ENCODE measurements at places on chromosomes 16 and 17.

DNA sequence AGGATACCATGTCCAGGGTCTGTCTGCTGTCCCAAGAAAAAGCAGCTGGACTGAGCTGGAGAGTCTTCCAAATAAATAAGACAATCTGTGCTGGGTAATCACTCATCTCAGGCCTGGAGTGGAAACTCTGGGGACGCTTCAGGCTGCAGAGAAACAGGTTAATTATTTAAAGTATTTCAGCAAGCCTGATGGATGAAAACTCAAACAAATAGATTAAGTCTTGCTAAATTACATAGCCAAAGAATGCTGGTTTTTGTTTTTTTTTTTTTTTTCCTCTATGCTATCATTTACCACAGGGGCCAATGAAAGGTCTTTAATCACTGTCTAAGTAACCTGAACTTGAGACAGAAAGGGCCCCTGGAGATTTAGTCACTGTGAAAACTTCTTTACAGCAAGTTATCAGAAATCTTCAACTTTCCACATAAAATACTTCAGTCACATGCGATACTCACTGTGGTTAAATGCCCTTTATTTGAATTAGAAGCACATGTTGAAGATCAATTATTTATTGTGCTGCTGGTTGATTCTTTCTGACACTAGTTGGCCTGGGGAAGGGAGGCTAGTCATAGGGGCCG lies 31.0 kb upstream of the KCNJ2 start:
- no peak for DNase-seq

- DNase-seq: no peak
Observed at GRCh38 chr17:57471868-57472368, 215.6 kb downstream of the MSI2 start.

GRCh38 chr17:863880-864279 lies 81.7 kb downstream of the MRM3 start:
- no peak for DNase-seq

DNA sequence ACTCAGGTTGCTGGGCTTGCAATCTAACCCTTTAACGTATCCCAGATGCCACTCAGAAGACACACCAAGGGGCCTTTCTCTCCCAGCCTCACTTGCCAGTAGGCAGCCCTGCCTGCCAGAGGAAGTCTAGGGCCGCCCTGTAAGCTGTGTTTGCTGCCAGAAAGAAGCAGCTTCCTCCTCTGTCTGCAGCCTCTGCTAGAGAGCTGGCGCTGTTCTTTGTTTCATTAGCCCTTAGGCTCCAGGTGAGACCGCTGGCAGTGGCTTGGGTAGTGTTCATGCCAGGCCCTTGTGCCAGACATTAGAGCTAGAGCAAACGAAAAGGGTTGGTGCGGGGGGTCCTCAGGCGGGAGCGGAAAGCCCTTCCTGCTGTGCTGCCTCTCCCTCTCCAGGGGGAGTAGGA lies 8.9 kb downstream of the CTRL start:
- DNase-seq: no peak

DNA sequence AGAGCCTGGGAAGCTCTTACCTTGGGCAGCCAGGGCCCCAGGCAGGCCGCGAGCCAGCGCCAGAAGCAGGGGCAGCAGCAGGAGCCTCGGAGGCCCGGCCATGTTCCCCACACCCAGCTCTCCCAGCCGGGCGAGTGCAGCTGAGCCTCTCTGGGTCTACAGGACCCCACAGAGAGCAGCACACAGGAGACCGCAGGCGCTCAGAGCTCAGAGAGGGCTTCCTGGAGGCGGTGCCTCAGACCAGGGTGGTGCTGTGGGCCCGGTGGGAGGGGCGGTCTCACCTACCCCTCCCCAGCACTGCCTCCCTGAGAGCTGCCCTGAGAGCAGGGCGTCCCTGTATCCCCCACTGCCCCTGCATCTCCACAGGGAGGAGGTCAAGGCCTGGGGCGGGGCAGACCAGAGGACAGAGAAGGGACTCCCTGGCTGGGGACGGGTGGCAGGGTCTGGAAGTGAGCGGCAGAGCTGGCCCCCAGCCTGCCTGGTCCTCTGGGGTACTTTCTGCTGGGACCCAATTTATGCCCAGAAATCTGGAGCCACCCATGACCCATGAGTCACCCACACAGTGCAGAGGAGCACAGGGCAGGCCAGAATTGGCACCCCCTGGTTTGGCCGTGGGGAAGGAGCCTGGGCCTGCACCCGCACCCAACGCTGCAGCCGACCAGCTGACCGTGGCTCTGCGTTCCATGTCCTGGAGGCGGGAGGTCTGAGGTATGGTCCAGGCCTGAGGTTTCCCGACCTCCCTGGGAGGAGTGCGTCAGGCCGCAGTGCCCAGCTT lies at the start of gene CD7:
CD7 (minus strand) TSS at position 215 of the 775 bp plus-strand sequence; CDS start at position 102, 113 bp downstream.
- DNase-seq: peak; percentile 73

DNA sequence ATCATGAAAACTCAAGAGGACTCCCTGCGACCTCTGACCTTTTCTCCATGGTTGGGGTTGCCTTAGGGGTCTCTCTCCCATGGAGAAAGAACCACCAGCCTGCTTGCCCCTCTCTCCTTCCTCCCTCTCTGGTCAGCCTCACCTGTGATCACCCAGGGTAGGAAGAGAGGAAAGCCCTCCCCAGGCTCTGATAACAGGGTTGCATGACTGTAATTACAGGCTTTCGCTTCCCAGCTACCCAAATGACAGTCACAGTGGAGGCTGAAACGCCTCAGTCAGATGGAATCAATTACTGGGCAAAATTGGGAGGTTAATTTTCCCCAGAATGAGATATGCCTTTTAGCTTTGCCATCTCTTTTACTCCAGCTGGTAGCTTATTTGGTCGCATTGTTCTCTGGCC lies 265.8 kb upstream of the SOX9 start:
- DNase-seq: no peak

- DNase-seq: no peak
Observed at GRCh38 chr17:79983456-79983855, 52.2 kb downstream of the TBC1D16 start.

- DNase-seq: peak; percentile 77
Observed at GRCh38 chr16:74998481-74999218, at the start of gene ZNRF1. Gene ZNRF1 (plus strand): TSS chr16:74999024. CDS start chr16:74999672, 648 bp downstream.

GRCh38 chr16:12094537-12095265 lies 118.2 kb downstream of the SNX29 start:
- DNase-seq: no peak

DNA sequence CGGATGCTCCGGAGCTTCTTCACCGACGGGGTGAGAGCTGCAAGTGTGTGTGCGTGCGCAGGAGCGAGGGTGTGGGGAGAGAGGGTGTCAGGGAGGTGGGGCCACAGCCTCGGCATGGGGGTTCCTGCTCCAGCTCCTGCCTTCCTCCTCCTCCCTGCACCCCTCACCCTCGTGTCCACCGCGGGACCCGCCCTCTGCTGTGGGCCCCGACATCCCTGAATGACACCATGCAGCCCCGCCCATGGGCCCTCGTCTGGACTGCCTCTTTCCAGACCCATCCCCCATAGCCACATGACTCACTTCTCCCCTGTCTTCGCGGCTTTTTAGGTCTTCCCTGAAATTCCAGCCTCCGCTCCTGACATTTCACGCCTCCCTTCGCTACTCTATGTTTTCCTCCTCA lies 41.6 kb downstream of the ARHGAP23 start:
- no peak for DNase-seq

DNA sequence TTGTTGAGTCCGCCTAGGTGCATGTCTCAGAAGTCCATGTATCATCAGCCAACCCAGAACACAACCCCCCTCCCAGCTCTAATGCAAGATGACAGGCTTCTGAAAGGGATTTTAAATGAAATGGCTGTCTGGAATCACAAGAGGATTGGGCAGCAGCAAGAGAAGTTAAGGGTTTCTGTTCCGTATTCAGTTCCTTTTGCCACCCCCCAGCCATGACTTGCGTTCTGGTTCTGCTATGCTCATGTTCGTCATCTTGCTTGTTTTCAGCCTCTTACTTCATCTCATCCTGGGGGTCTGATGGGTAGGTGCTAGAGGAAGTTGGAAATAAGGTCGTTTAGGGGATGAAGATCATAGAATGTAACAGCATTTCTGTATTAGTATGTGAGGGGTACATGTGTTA lies 12.0 kb downstream of the MINK1 start:
- DNase-seq: no peak

DNA sequence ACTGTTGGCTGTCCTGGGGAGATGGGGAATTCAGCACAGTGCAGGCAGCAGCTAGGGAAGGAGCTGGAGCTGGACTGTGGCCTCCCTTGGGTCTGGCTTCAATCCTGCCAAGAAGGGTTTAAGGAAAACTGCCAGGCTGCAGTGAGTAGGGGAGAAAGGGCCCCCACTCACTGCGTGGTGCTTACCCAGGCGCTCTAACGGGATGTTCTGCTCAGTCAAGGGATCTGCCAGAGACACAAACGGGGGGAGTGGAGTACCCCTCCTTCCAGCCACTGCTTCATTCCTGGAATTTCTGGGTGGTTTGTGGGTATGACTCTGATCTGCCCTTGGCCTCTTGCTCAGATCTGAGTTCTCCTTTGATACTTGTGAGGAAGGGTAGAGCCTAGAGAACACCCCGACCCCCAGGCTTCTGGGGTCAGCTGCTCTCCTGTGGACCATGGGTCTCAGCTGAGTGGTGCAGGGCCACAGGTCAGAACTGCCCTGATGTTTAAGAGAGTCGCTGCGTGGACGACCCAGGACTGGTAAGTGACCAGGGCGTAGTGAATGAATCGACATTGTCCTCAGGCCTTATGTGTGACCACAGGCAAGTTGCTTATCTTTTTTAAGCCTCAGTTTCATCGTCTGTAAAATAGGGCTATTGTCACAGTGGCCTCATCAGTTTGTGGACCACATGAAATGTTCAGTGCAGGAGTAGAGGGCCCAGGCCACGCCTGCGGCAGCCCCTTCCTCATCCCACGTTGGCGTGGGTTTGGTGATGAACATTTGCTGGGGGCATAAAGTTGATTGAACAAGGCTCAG lies 9.6 kb downstream of the CRISPLD2 start:
- no peak for DNase-seq

DNA sequence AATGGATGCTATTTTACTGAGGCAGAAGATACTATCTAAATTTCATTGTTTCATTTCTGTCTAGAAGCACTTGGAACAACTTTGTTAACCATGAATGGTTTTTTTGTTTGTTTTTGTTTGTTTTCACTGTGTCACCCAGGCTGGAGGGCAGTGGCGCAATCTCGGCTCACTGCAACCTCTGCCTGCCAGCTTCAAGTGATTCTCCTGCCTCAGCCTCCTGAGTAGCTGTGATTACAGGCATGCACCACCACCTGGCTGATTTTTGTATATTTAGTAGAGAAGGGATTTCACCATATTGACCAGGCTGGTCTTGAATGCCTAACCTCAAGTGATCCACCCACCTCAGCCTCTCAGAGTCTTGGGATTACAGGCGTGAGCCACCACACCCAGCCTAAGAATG lies 40.5 kb downstream of the ABHD15 start:
- DNase-seq: no peak

DNA sequence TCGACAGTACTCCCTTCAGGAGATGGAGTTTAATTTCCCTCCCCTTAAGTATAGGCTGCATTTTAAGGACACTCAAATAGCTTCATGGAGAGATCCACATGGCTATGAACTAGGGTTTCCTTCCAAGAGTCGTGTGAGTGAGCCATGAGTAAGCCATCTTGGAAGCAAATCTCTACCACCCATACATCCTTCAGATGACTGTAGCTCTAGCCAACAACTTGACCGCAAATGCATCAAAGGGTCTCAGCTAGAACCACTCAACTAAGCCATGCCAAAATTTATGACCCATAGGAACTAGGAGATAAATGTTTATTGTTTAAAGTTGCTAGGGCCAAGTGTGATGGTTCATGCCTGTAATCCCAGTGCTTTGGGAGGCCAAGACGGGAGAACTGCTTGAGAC lies 43.4 kb downstream of the METTL16 start:
- DNase-seq: no peak

GRCh38 chr17:42617956-42618431 lies 8.5 kb downstream of the TUBG1 start:
- DNase-seq: no peak

DNA sequence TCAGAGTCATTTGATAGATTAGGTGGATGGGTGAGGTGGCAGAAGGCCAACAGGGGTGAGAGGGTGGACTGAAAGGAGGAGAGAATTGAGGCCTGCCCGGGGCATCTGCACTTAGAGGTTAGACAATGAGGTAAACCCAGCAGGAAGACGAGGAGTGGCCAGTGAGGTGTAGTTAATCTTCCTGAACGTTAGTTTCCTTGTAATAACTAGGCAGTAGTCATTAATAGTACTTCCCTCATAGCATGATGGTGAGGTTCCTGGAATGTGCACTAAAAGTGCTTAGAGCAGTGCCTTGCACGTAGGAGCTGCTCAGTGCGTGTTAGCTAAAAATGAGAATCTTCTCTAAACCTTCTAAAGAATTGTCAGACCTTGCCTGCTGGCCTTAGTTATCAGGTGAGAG lies 13.5 kb upstream of the KSR1 start:
- DNase-seq: no peak

GRCh38 chr17:39706383-39706782 lies 6.5 kb downstream of the ERBB2 start:
- DNase-seq: no peak

DNA sequence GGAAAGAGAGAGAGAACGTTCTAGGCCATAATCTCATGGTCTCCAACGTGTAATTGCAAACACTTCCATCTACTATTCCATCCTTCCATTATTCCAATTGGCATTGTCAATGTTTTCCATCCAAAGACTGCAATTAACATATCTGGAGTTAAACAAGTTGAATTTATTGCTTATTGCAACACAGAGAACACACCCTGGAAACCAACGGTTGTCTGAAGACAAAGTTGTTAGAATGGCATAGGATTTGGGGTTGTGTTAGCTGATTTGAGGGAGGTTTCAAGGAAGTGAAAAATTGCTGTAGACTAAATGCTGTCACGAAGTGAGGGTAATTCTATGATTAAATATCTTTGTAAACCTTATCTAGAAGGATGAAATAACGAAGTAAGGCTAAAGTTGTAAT lies 178.8 kb downstream of the CNTNAP4 start:
- no peak for DNase-seq

- DNase-seq: no peak
Observed at GRCh38 chr17:58271216-58271931, 9.4 kb downstream of the MPO start.

- no peak for DNase-seq
Observed at GRCh38 chr16:1590930-1591705, 20.8 kb downstream of the IFT140 start.

DNA sequence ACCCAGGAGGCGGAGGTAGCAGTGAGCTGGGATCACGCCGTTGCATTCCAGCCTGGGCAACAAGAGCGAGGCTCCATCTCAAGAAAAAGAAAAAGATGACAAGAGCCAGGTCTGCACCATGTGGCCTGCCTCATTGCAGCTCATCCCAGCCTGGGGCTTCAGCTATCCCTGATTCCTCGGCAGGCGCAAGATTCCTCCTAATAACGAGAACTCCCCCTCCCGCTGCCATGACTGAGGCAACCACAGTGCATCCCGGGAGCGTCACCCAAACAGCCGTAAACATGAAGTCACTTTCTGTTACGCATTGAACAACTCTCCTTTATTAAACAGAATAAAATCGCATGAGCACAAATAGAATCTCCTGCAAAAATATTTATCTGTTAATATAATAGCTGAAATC lies 120.6 kb downstream of the MGAT5B start:
- no peak for DNase-seq

GRCh38 chr17:29929006-29929532 lies 959 bp downstream of the SSH2 start:
- DNase-seq: peak; percentile 14

Measured in activated CD4-positive, alpha-beta T cell treated with anti-CD3 and anti-CD28 coated beads, Interleukin-2, amount 50 U/mL, for 1 hour (primary cell).